ENCODE measurements at places on chromosomes 5 and 9.

GRCh38 chr5:65760504-65761275, 38.7 kb downstream of the NLN start:
- no peak for DNase-seq

GRCh38 chr9:21119093-21119770, 22.4 kb downstream of the IFNW1 start:
- no peak for DNase-seq

DNA sequence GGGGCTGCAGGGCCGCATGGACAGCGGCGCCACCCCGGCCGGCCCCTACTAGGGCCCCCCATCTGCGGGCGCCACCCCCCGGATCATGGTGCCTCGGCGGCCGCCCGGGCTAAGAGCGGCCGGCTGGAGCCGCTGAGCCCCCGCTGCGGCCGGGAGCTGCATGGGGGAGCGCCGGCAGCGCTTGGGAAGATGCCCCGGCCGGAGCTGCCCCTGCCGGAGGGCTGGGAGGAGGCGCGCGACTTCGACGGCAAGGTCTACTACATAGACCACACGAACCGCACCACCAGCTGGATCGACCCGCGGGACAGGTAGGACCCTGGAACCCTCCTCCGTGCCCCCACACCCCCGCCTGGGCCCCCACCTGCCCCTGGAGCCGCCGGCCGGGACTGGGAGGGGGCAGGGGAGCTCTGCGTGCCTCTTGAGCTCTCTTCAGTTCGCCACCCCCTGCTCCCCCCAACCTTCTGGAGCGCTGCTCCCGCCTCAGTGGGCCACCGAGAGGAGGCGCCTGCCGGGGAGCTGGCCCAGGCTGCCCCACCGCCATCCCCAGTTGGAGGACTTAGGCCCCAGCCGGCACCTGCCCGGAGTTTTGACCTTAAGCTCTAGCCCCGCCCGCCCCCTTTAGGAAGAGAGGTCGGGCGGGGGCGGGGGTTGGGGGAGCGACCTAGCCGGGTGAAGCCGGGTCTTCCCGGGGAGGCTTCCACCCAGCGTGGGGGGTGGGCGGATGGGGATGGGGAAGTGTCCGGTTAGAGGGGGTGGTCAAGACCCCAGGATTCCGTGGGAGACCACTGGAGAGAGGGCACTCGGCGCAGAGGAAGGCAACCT, 730 bp downstream of the WWC1 start:
- DNase-seq, result no peak

DNA sequence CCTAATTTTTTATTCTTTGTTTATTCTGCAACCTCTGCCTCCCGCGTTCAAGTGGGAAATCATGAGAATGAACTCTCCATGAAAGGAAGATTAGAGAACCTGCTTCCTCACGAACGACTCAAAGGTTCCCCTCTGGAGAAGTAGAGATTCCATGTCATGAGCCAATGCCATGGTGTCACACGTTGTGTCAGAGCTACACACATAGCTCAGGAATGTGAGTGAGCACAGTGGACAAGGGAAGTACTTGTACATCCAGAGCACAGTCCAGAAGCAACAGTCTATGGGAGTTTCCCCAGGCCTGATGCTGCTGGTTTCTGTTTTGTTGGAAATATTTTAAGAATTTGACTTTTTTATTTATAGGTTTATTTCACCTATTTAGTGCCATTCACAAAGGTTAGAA, 26.8 kb upstream of the PPP2CA start:
- no peak for DNase-seq

DNA sequence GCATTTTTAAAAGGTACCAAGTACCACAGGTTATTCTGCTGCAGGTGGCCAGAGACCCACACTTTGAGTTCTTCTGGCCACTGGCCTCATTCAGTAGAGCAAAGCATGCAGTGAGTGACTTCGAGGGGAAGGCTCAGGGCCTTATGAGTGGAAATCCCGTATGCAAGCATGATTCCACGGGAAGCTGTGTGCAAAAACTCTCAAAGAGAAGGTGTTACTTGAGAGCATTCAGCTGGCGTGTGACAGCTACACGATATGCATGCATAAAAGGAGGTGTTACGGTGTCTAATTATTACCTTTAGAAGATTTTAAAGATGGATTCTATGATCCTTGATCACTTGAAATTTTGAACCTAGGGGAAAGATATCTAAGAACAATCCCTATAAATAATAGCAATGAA, 160.3 kb downstream of the ENC1 start:
- DNase-seq, result no peak

- no peak for DNase-seq
Observed at GRCh38 chr5:154140381-154140780, 50.2 kb upstream of the GALNT10 start.

- DNase-seq, result peak; percentile 47
Observed at GRCh38 chr9:137757613-137758029, 120.0 kb upstream of the CACNA1B start.

DNA sequence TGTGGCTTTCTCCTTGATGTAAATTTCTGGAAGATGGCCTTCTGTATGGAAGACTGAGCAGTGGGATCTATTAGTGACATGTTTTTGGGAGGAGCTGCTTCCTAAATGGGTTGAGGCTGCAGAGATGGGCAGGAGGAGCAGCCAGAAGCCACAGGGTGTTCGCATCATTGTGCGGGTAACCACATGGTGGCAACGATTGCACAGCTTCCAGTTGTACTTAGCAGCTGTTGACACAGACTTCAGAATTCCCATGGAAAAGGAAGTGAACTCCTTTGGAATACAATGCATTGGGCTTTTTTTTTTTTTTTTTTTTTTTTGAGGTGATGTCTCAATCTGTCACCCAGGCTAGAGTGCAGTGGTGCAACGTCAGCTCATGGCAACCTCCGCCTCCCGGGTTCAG, 297.3 kb downstream of the NR3C1 start:
- DNase-seq, result no peak

GRCh38 chr9:20783057-20784038, 99.3 kb downstream of the FOCAD start:
- DNase-seq, result no peak

DNA sequence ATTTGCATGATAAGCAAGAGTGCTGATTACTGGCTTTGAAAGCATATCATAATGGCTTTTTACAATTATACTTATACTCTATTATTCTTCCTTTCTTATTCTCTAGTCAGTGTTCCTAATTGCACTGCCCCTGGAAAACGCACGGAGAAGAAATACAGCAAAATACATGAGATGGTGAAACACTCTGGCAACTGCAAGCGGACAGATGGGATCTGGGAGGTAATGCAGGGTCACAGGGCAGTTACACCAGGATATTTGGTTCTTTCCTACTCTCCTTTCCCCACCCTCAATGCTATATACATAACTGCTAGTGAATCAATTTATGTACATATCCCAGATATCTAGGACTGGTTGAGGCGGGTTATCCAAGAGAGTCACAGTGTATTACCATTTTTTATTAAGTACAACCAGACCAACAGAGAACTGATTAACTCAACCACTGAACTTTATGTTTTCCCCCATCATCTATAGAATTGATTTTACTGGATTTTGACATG, 423.7 kb downstream of the ZSWIM6 start:
- DNase-seq, result no peak

- peak; percentile 13 for DNase-seq
Observed at GRCh38 chr5:16791036-16791705, 144.9 kb downstream of the MYO10 start.

- DNase-seq, result no peak
Observed at GRCh38 chr5:83474161-83474796, 2.7 kb downstream of the VCAN start.

GRCh38 chr5:165209101-165209727, 1703.8 kb downstream of the MAT2B start:
- no peak for DNase-seq

GRCh38 chr5:31407921-31408693, 123.8 kb downstream of the DROSHA start:
- no peak for DNase-seq

DNA sequence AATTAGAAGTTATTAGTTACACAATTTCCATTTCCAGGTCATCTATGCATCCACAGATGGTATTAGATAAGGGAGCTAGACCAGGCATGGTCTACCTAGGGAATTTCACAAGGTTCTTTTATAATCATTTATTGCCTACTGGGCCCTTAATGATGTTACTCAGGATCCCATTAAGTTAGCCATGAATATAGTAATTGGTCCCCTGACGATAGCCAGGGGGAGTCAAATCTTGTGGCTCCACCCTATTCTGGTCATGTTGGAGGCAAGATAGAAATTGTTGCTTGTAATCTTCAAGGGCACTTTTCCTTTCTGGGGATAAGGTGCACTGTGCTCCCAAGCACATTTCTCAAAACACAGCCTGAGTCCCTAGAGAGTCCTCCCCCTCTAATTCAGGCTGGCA, 14.1 kb upstream of the ELL2 start:
- no peak for DNase-seq

- DNase-seq, result no peak
Observed at GRCh38 chr5:107646418-107646817, 24.3 kb downstream of the EFNA5 start.
